ENCODE measurements at places on chromosomes 6 and 20.

GRCh38 chr6:110822249-110822648 lies 7.0 kb upstream of the CDK19 start:
- DNase-seq, result no peak

- no peak for DNase-seq
Observed at GRCh38 chr20:57546956-57547649, 13.8 kb upstream of the PCK1 start.

DNA sequence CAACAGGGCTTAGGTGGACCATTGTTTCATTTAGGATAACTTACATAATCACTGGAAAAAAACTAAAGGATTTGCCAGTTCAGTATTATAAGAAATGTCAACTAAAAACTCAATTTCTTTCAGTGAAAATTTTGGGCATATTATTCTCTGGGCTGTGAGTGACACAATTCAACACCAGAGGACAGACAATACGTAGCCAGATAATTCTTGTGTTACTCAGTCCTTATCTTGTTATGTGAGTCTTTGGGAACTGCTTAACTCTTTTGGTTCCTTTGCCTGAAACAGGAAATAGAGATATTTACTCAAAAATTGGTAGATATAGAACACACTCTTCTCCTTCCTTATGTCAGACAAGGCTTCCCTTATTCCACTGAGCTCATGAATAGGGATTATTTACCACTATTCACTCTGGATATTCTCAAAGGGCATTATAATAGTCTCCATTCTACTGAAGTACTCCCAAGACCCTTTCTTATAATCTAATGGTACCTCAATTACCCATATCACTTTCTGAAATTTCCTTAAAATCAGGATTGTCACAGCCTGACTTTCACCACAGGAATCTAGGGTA lies 4.9 kb upstream of the BEND6 start:
- no peak for DNase-seq

- DNase-seq, result no peak
Observed at GRCh38 chr20:34894723-34895122, 18.3 kb downstream of the ACSS2 start.

GRCh38 chr6:65126667-65127066 lies 580.4 kb downstream of the EYS start:
- DNase-seq, result no peak

- DNase-seq, result no peak
Observed at GRCh38 chr6:113500221-113500620, 356.9 kb upstream of the MARCKS start.

DNA sequence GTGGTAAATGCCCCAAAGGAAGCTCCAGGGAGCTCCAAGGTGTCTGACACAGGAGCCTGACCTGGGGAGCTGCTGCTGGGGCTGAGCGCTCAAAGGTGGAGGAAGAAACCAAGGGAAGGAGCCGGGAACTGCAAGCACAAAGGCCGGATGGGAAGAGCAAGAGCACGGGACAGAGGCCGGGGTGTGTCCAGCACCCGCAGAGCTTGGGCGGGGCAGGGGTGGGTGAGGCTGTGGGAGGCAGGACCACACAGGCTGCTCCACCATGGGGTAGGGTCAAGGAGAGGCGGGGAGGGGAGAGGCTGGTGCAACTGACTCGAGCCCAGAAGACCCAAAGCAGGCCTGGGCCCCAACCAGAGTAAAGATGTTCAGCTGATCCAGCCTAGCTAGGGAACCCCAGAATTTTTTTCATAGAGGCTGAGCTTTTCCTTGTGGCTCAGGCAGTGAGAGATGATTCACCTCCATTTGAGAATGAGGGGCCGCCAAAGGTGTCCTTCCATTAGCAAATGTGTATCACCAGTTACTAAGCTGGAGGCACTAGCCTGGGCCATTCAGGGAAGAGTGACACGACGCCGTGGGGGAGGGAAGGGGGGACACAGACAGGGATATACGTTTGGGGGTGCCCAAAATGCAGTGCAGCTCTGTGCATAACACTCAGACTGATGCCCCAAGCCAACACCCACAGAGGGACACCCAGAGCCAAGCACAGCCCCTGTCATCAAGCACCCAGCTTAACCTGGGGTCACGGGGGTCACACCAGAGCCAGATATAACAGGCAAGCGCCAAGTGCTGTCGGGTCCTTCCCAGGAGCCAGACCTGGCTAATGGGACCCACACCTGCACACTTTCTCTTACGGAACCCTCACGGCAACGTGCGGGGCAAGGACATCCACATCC lies 21.3 kb upstream of the TLDC2 start:
- DNase-seq, result no peak

GRCh38 chr6:135667691-135668455 lies 170.3 kb upstream of the AHI1 start:
- DNase-seq, result peak; percentile 12

- DNase-seq, result no peak
Observed at GRCh38 chr6:124294574-124295200, 491.0 kb downstream of the NKAIN2 start.

DNA sequence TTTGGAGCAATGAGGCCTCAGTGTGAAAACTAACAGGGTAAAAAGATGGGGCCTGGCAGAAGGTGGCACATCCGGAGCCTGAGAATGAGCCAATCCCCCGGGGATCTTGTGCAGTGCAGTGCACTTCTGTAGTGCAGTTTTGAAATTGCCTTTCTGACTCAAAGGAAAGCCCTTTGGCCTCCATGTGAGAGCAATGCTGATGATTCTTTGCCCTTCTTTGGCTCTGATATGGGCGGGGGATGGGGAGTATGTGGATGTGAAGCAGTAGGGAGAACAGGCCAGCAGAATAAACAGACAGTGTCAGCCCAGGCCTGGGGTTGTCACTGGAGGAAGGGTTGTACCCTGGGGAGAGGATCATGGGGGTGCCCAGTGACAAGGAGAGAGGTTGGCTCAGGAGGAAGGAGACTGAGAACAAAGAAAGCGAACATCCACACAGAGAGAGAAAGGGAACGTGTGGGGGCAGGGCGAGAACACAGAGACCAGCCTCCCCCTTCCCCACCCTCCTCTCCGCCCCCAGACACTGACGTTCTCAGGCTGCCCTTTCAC lies 351.2 kb downstream of the CDC5L start:
- DNase-seq, result no peak

GRCh38 chr6:13638626-13639025 lies 23.5 kb downstream of the NOL7 start:
- DNase-seq, result no peak

GRCh38 chr6:49847014-49847413 lies 19.3 kb downstream of the CRISP1 start:
- DNase-seq, result no peak

GRCh38 chr20:42483730-42484303 lies 705.9 kb downstream of the PTPRT start:
- DNase-seq, result no peak

- no peak for DNase-seq
Observed at GRCh38 chr20:50930139-50930975, 880 bp downstream of the ADNP start.

DNA sequence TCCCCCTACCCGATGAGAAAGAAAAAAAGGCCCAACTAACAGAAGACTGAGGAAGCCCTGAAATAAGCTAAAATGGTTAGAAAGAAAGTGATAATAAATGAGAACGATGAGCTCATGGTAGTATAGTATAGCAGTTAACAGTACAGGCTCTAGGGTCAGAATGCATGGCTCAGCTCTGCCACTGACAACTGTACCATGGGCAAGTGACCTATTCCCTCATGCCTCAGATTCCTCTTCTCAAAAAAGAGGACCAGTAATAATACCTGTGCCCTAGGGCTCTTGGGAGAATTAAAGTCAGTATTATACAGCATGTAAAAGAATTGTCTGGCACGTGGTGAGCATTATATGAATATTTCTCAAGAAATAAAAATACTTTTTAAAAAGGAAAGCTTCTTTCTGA lies 19.8 kb downstream of the TRERF1 start:
- DNase-seq, result no peak

- DNase-seq, result no peak
Observed at GRCh38 chr6:107621229-107621937, 131.5 kb downstream of the SOBP start.

DNA sequence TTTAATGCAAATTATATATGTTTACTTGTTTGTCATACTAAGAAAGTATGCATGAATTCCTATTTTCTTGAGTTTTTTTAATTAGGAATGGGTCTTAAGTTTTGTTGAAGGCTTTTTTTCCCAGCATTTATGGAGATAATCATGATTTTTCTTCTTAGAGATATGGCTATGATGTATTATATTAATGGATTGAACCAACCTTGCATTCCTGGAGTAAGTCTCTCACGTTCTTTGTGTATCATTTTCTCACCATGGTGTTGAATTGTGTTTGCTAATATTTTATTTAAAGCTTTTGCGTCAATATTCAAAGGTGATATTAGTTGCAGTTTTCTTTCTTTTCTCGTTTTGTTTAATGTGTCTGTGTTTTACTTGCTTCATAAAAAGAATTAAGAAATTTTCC lies 48.4 kb upstream of the SLC35D3 start:
- no peak for DNase-seq

DNA sequence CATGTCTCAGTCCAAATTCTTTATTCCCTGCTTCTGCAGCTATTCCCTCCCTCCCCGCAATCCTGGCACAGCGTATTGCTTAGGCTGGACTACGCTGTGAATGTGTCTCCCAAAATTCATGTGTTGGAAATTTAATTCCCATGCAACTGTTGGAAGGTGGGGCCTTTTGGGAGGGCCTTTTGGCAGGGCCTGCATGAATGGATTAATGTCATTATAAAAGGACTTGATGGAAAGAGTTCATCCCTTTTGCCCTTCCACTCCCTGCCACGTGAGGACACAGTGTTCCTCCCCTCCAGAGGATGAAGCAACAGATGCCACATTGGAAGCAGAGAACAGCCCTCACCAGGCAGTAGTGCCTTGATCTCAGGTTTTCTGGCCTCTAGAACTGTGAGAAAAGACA lies 20.4 kb upstream of the NOTCH4 start:
- no peak for DNase-seq

- no peak for DNase-seq
Observed at GRCh38 chr20:19934792-19935491, 82.2 kb upstream of the NAA20 start.

GRCh38 chr20:61766921-61767610 lies 298.6 kb downstream of the TAF4 start:
- no peak for DNase-seq

DNA sequence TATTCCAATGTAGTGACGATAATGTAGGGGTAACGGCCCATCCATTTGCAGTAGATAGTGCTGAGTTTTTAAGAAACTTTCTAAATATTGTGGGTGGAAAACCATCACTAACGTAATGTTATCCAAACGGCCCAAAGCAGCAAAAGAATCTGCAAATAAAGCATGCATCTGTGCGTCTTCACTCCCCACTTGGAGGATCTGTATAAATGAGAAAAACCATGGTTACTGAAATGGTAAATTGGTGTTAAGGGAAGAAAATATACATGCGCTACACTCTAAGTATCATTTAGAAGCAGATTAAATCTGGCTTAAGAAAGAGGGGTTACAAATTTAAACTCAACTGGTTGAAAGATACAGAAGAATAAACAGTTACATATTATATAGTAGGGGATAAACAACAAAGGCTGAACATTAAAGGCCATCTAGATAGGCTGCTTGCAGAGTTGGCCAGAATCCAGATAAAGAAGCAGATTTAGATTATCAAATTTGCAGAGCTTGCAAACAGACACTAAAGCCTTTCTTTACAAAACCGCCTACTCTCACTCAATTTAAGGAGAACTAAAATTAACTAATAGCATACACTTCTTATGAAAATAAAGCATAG lies 93.3 kb downstream of the SESN1 start:
- DNase-seq, result no peak

- DNase-seq, result no peak
Observed at GRCh38 chr6:146666909-146667308, 68.1 kb downstream of the ADGB start.

DNA sequence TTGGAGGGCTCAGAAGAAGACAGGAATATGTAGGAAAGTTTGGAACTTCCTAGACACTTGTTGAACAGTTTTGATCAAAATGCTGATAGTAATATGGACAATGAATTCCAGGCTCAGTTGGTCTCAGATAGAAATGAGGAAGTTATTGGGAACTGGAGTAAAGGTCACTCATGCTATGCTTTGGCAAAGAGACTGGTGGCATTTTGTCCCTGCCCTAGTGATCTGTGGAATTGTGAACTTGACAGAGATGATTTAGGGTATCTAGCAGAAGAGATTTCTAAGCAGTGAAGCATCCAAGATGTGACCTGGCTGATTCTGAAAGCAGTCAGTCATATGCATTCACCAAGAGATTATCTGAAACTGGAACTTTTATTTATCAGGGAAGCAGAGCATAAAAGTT lies 45.1 kb downstream of the FRK start:
- no peak for DNase-seq

All from iPS DF 19.7 (cell line).